ENCODE measurements at places on chromosomes 3 and 15. TPM values are rescaled to one million over a fixed set of nuclear protein-coding genes. Genes with fewer than 3 reads are reported as not detected.

Gene CAND2
- total RNA-seq, result 0.77 TPM

Gene IGSF10
- not detected for total RNA-seq

Gene TMEM207
- total RNA-seq, result not detected

Gene ZNF502
- total RNA-seq, result 4.4 TPM

Gene ZNF660
- 0.26 TPM for total RNA-seq

Gene ADGRG7
- total RNA-seq, result under 0.01 TPM

Gene LEKR1
- total RNA-seq, result under 0.01 TPM

Gene CSPG4
- 6.3 TPM for total RNA-seq

Gene SPPL2A
- 64.5 TPM for total RNA-seq

Gene VPS18
- total RNA-seq, result 26.3 TPM

Gene TSC22D2
- 5.8 TPM for total RNA-seq

Gene SOX2
- total RNA-seq, result 15.4 TPM

Gene HAUS2
- total RNA-seq, result 21.4 TPM

Gene TMEM158
- 1.3 TPM for total RNA-seq

Gene HRG
- total RNA-seq, result not detected

Gene ISLR
- total RNA-seq, result 0.53 TPM

Gene PTPRG
- 11.1 TPM for total RNA-seq

Gene PARP16
- total RNA-seq, result 2.1 TPM

Gene MOBP
- total RNA-seq, result not detected

Gene SLC7A14
- total RNA-seq, result not detected

Gene RAB8B
- total RNA-seq, result 23.0 TPM

Gene SCN11A
- total RNA-seq, result not detected

Gene GRM2
- total RNA-seq, result under 0.01 TPM

Gene C3orf33
- 2.6 TPM for total RNA-seq

Gene ACSBG1
- total RNA-seq, result not detected

Gene ACKR2
- 1.3 TPM for total RNA-seq

Gene CDHR4
- total RNA-seq, result not detected

Gene SLC9C1
- not detected for total RNA-seq

Gene ALCAM
- 196 TPM for total RNA-seq

Gene PP2D1
- total RNA-seq, result not detected
